Hematopoietic multipotent progenitor cell treated with erythropoietin and hydrocortisone succinate and interleukin-3 and kit ligand, for 6 days (in vitro differentiated cells): ENCODE measurements at places on chromosomes 12 and 14.

- no peak for DNase-seq
Observed at GRCh38 chr12:12408265-12408690, 51.4 kb downstream of the BORCS5 start.

DNA sequence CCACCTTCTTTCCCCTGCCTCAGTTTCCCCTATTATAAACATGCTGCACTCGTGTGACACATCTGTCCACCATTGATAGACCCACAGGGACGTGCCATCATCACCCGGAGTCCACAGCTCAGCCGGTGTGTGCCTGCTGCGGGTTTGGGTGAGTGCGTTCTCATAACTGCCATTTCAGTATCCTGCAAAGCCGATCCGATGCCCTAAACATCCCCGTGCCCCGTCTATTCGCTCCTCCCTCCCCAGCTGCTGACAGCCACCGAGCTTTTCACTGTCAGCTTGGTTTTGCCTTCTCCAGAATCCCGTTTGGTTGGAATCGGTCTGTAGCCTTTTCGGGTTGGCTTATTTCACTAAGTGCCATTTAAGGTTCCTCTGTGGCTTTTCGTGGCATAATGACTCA is 3.9 kb downstream of the LRCOL1 start:
- no peak for DNase-seq

DNA sequence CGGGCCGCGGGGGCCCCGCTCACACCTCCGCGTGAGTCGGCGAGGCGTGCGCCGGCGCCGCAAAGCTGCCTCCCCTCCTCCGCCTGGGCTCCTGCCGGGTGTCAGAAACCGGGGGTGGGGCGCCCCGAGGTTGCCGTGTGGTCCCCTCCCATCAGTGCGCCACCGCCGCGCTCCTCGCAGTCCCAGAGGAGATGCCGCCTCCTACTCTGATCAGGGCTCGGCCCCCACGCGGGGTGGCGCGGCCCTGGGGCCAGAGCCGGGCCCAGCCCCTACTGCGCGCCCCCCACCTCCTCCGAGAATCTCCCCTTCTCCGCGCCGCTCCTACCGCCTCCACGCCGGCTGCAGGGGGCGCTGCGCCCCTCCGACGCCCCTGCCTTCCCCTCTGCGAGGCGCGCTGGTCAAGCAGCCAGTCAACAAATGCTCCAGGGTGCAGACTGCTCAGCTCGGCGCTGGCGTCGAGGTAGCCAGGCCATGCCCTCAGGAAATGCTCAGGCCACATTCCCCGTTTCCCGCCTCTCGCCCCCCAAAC is 467 bp upstream of the JAG2 start:
- DNase-seq, result peak; percentile 41

DNA sequence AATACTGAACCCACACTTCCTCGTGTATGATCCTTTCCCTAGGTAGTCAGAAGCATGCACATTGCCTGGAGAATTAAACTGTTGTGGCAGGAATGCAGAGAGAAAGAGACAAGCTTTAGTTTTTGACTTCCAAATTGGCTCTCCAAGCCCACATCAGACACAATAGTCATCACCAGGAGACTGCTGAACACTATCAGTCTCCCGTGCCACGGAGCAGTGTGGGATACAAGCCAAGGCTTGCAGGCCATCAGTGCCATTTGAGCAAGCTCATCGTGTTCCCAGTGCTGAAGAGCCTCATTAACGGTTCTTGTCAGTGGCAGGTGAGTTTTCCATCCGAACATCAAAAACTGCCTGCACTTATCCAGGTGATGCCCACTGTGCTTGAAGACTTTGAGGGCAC is 410.8 kb downstream of the NAV3 start:
- DNase-seq, result no peak

GRCh38 chr14:83006121-83006670 is 1472.5 kb upstream of the SEL1L start:
- DNase-seq, result no peak

DNA sequence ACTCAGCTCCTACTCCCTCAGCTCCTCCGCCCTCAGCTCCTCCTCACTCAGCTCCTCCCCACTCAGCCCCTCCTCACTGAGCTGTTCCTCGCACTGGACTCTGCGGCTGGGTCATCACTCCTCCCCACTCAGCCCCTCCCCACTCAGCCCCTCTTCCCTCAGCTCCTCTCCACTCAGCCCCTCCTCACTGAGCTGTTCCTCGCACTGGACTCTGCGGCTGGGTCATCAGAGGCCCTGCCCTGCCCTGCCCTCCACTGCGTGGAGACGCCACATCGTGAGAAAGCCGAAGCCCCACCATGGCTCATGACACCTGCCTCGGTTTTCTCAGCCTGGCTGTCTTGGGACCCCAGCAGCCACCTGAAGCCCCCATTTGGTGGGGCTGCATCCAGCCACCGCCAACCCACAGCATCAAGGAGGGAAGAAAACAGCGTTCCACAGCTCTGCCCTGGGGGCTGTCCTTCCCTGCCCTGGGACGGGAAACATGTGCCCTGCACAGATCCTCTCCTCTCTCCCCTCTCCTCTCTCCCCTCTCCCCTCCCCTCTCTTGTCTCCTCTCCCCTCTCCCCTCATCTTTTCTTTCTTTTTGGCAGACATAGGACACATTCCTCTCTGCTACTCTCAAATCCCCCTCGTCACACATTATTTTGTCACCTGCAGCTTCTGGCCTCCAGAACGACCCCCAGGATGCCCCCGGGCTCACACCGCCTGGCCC is 17.7 kb downstream of the NOC4L start:
- DNase-seq, result no peak

DNA sequence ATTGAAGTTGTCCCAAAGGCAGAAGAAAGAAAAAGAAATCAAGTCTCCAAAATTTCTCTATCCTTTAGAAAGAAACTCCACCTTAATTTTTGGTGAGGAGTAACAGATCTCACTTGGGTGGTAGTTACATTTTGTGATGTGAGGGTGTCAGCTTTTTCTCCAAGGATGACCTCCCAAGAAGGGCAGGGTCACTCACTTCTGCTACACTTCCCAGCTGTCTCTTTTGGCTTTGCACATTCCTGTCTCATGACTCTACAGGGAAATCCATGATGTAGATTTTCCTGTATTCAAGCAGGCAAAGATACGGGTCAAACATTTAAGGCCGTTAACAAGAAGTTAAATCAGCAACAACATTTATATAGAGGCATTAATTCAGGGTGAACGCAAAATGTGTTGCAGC is 1016.4 kb downstream of the NRXN3 start:
- DNase-seq, result no peak

DNA sequence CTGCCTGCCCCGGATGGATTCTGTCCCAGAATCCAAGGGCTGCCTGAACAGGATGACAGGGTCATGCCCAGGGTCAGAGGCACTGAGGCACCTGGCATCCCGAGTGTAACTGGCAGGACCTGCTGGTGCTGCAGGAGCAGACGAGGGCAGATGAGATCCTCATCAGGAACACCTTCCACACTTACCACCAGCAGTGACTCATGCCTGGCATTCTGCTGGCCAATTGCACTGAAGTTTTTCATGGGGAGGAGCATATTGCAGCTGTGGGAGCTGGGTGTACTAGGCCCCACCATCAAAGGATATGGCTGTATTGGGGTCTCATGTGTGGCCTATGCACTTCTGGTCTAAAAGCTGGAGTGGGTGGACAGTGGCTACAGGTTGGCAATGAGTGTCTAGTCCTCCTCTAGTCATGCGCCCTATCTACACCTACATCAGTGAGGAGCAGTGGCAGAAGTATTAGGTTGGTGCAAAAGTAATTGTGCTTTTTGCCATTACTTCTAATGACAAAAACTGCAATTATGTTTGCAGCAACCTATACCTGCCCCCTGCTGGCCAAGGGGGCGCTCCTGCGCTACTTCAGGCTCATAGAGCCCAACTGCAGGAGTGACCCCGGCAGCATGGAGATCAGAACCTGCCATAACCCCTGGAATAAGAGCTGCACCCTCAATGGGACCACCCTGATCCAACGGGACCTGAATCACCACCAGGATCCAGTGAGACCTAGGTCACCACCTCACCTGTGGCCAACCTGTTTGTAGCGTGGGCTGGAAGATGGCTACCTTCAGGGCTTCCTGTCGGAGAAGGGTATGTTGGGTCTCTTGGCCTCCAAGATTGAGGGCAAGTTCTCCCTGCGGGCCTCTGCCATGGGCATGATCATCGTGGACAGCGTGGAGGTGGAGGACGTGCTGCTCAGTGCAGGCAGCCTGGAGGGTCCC is 8.0 kb upstream of the C12orf42 start:
- DNase-seq, result peak; percentile 64

DNA sequence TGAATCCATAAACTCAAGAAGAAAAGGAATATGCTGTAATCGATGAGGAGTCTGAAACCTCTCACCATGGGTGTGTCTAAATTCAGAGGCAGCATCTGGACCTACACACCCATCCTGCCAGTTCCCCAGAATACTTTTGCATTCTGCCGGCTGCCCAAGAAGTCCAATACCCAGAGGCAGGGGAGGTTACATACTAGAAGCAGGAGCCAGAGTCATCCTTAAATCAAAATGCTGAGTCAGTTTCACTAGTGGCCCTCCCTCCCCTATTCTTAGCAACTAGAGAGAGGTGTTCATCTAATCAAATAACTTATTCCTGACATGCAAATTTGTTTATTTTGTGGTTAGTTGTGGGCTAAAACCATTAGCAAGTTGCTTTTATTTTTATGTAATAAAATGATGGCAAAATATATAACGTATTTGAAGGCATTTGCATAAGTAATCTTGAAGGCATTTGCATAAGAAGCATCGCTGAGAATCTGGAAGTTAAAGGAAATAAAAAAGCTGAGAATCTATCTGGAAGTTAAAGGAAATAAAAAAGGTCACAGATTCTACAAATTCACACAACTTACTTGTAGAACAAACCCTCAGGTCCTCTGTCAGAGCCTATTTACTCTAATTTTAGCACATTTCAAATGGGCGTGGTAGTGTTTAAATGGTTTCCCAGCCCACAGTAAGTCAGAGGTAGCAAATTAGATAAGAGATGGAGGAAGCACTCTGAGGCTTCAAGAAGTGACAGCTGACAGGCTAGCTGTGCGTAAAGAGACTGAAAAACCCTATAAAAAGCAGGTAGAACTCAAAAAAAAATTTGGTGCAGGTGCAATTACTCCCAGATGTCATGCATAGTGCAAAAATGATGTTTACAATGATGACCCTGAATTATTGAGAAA is 7.8 kb downstream of the BHLHE41 start:
- DNase-seq, result peak; percentile 51

DNA sequence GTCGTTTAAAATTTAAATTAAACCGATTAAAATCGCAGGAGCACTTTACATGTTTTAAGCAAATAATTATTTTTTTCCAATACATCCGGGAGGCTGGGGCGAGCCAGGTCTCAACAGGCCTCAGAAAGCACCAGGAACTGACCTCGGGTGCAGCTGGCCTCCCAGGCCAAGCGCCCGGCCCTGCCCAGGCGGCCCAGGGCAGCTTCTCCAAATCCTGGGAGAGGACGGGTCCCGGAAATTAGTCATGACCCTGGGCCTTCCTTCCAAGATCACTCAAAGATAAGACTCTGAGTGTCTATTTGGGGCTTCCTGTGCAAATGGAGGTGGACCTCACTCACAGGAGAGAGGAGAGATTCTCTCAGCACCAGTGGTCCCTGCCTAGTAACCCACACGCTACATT is 177.1 kb downstream of the BCL11B start:
- no peak for DNase-seq

GRCh38 chr14:45716572-45716971 is 463.6 kb upstream of the MIS18BP1 start:
- DNase-seq, result peak; percentile 2

- DNase-seq, result no peak
Observed at GRCh38 chr14:79342942-79343341, 868.4 kb downstream of the DIO2 start.
